HepG2 (cell line): ENCODE measurements at places on chromosomes 12 and 14.
A peak's percentile ranks its signal among the peaks of the same experiment; 100 is the strongest.

DNA sequence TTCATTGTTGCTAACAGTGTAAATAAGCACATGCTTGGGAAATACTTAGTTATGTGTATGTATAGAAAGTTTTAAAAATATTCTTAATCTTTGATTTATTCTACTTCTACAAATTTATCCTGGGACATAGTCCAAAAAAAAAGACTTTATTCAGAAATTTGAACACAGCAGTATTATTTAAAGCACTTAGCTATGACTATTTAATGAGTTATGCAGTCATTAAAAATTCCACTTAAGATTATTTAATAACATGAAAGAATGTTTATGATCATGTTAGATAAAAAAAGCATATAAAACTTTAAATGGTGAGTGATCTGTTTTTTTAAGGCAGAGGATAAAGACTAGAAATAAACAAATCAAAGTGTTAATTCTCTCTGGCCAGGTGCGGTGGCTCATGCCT, 78.3 kb downstream of the BAZ1A start:
- H3K27me3 ChIP-seq, result no peaks in the 10 kb centered on the region
- H3K27ac ChIP-seq, result no peak overlapping the region
- DNase-seq, result no peak
- H3K4me3 ChIP-seq, result no peak overlapping the region
- H3K4me1 ChIP-seq, result peaks cover 12% of the 10 kb centered on the region

GRCh38 chr12:95548056-95548538, 3.2 kb downstream of the USP44 start:
- H3K27ac ChIP-seq, result no peak overlapping the region
- no peaks in the 10 kb centered on the region for H3K27me3 ChIP-seq
- H3K36me3 ChIP-seq, result no peaks in the 10 kb centered on the region
- peak overlapping the region; percentile 37; the same call in 1 of the 2 replicates for H3K4me3 ChIP-seq
- no peak for DNase-seq

GRCh38 chr12:74021937-74022336, 515.7 kb upstream of the ATXN7L3B start:
- peak; percentile 50 for DNase-seq
- no peak overlapping the region for H3K27ac ChIP-seq
- H3K4me3 ChIP-seq, result no peak overlapping the region

GRCh38 chr14:29102996-29103395, 336.4 kb downstream of the FOXG1 start:
- H3K27ac ChIP-seq, result no peak overlapping the region
- H3K27me3 ChIP-seq, result no peaks in the 10 kb centered on the region
- no peak overlapping the region for H3K4me3 ChIP-seq
- no peaks in the 10 kb centered on the region for H3K36me3 ChIP-seq
- no peaks in the 10 kb centered on the region for H3K4me1 ChIP-seq

- H3K4me3 ChIP-seq, result no peak overlapping the region
- peaks cover 26% of the 10 kb centered on the region for H3K4me1 ChIP-seq
- H3K27ac ChIP-seq, result no peak overlapping the region
- no peak for DNase-seq
- H3K36me3 ChIP-seq, result no peaks in the 10 kb centered on the region
Measured at GRCh38 chr12:122830517-122831214, 4.6 kb upstream of the HIP1R start.

DNA sequence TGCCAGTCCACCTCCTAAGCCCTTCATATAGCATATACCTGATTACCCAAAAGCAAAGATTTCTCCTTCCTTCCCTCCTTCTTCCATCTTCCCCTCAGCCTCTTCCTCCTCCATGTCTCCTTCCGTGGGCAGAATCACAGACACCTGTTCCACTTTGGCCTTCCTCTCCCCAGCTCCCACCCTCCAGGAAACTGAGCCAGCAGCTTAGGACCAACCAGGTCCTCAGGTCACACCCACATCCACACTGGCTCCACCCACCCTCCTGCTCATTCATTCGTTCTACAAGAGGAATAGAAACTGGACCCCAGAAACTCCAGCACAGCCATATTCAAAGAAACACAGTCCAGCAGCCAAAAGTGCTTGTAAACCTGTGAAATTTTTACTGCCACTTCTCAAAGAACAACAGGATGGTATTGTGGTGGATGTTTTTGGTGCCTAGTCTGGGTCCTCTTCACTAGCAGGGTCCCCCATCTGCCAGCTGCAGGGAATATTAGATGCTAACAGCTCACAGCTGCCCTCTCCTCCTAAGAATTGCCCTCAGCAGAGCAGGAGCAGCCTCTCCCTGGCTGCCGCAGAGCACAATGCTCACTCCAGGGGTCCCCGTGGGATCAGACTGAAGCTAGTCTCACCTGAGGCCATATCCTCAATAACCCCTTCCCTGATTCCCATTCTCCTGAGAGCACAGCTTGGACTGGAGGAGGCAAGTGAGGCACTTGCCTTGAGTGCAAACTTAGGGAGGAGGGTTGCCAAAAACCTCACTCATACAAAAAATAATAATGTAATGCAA, 18.4 kb downstream of the CMKLR1 start:
- peaks cover 11% of the 10 kb centered on the region; the same call in 1 of the 3 replicates for H3K27me3 ChIP-seq
- H3K36me3 ChIP-seq, result no peaks in the 10 kb centered on the region
- H3K27ac ChIP-seq, result no peak overlapping the region
- DNase-seq, result no peak

- H3K27me3 ChIP-seq, result peaks cover 20% of the 10 kb centered on the region; the same call in 1 of the 3 replicates
- H3K36me3 ChIP-seq, result no peaks in the 10 kb centered on the region
- DNase-seq, result no peak
Measured at GRCh38 chr12:128840862-128841468, 12.3 kb upstream of the GLT1D1 start.

- H3K4me3 ChIP-seq, result no peak overlapping the region
- no peaks in the 10 kb centered on the region for H3K4me1 ChIP-seq
- H3K36me3 ChIP-seq, result no peaks in the 10 kb centered on the region; the same call in 2 of the 3 replicates
Measured at GRCh38 chr12:3141339-3142321, 64.5 kb downstream of the TSPAN9 start.

DNA sequence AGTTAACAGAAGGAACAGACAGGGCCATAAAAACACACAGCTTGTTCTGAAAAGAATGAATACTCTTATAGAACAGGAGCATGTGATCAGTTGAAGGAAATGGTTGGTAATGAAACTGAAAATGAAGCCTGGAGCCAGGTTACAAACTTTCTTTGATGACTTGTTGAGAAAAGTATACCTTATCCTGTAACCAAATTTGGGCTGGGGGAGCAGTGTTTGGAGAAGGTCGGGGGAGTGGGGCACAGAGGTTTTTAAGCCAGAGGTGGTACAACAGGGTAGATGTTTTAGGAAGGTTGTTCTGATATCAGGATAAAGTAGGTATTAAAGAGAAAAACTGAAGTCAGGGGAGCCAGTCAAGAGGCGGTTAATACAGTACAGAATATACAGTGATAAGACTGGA, 8.2 kb downstream of the GOLT1B start:
- H3K36me3 ChIP-seq, result peaks cover 6% of the 10 kb centered on the region
- DNase-seq, result no peak
- H3K27me3 ChIP-seq, result no peaks in the 10 kb centered on the region
- H3K4me3 ChIP-seq, result no peak overlapping the region
- no peaks in the 10 kb centered on the region for H3K4me1 ChIP-seq

DNA sequence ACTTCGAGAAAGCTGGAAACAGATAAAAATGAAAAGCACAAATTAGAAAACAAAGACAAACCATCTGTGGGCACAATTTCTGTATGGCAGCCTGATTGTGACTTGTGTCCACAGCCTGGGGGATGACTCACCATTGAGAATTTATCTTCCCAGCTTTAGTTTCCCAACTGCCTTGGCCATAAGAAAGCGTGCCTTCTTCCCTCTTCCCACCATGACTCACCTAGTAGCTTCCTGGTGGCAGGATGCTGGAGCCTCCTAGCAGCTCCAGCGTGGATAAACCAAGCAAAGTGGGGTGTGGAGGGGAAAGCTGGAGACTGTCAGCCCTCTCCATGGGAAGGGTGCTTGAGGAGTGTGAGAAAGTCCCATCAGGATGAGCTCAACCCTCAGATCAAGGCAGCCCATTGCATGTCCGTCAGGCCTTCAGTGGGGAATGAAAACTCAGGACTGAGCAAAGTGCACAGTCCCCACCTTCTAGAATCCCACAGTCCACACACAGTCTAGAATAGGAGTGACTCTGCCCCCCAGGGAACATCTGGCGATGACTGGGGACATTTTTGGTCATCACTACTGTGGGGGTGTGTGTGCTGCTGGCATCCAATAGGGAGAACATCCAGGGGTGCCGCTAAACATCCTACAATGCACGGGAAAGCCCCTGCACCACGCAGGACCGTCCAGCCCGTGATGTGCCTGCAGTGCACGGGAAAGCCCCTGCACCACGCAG, 22.4 kb upstream of the SERPINA6 start:
- H3K4me3 ChIP-seq, result no peak overlapping the region
- no peaks in the 10 kb centered on the region; the same call in 1 of the 2 replicates for H3K27me3 ChIP-seq
- no peaks in the 10 kb centered on the region for H3K36me3 ChIP-seq
- peak; percentile 68 for DNase-seq

GRCh38 chr12:114248527-114248926, 157.4 kb downstream of the TBX5 start:
- H3K27me3 ChIP-seq, result no peaks in the 10 kb centered on the region
- no peaks in the 10 kb centered on the region for H3K36me3 ChIP-seq
- H3K4me3 ChIP-seq, result no peak overlapping the region
- peaks cover 7% of the 10 kb centered on the region for H3K4me1 ChIP-seq
- no peak overlapping the region for H3K27ac ChIP-seq

DNA sequence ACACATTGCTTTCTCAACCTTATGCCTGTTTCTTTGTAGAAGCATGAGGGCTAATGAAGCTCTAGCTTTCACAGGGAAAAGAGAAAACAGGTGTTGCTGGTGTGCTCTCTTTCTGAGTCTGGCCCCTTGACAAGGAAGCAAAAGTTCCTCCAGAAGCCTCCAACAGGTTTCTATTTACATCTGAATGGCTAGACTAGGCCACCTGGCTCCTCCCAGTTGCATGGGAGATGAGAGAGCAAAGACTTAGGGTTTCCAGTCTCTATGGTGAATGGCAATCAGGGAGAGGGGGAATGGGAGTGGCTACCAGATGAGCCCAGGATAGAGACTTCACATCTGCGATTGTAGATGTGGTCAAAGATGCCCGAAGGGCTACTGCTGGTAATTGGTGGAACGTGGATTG, 138.1 kb upstream of the PLXNC1 start:
- no peaks in the 10 kb centered on the region for H3K27me3 ChIP-seq
- no peak overlapping the region for H3K4me3 ChIP-seq
- no peaks in the 10 kb centered on the region for H3K36me3 ChIP-seq
- no peak overlapping the region for H3K27ac ChIP-seq

GRCh38 chr14:60647837-60648248, 1.4 kb downstream of the SIX1 start:
- H3K4me3 ChIP-seq, result peak overlapping the region; percentile 77
- H3K4me1 ChIP-seq, result peaks cover 52% of the 10 kb centered on the region
- H3K27me3 ChIP-seq, result peaks cover 13% of the 10 kb centered on the region; the same call in 2 of the 3 replicates
- no peak for DNase-seq

DNA sequence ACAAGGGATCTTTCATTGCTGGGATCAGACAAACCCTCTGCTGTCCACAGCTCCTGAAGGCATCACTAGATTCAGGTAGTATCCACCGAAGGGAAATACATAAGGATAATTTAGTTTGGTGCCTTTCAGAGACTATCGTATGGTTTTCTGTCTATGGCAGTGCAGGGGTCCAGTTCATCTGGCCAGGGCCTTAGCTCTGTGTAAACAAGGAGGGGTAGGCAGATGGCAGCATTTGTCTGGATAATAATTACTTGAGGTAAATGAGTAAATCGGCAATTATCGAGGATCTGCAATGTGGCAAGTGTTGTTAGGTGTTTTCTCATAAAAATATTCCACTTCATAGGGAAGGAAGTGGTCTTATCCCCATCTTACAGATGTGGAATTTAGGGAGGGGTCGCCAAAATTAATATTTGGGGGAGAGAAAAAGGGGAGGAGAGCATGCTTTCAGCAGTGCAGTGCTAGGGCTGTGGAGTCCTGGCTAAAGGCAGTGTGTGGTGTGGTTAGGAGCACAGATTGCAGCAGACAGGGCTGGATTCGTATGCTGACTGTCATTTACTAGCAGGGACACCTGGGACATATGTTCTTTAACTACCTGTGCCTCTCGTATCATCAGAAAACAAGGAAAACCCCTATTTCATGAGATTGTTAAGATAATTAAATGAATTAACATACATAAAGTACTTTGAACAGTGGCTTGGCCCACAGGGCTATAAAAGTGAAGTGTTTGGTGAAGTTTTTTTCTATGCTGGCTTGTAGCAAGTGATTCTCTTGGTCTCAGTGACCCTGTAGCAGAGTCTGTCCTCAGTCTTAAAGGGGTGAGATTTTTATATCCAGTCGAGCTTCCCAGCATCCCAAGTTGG, 27.1 kb downstream of the RASSF8 start:
- no peak overlapping the region for H3K27ac ChIP-seq
- no peaks in the 10 kb centered on the region for H3K36me3 ChIP-seq
- H3K4me3 ChIP-seq, result no peak overlapping the region
- no peaks in the 10 kb centered on the region; the same call in 1 of the 2 replicates for H3K27me3 ChIP-seq
- DNase-seq, result no peak

- no peaks in the 10 kb centered on the region for H3K27me3 ChIP-seq
- peaks cover 58% of the 10 kb centered on the region for H3K4me1 ChIP-seq
- no peak for DNase-seq
Measured at GRCh38 chr14:21070083-21070609, at the start of gene ARHGEF40. ARHGEF40 (plus strand) TSS chr14:21070304; CDS start chr14:21070397, 93 bp downstream.

DNA sequence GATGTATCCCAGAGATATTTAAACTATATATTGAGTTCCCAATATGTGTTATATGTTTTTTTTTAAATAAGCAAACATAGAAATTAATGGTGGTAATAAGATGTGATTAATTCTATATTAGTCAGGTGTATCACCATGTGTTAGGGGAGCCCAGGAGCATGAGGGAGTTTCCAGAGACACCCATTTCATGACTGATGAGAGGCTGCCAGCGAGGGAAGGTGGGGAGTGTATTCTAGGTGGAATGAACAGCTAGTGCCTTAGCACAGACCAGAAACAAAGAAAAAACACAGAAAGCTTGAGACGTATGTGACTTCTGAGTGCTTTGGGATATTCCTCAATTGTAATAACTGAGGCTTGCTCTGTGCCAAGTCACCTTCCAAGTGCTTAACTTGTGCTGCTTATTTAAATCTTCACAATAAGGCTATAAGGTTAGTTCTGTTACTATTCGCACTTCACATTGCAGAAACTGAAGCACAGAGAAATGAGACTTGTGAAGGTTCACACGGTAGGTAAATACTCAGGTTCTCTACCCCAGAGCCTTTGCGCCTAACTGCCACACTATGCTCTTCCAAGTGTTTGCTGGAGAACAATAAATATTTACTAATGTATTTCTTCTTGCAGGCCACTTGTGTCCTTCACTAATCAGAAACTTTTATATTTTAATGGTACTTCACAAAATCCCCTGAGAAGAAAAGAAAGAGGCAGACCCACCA, 17.9 kb upstream of the MGP start:
- H3K27me3 ChIP-seq, result no peaks in the 10 kb centered on the region
- H3K4me1 ChIP-seq, result no peaks in the 10 kb centered on the region

DNA sequence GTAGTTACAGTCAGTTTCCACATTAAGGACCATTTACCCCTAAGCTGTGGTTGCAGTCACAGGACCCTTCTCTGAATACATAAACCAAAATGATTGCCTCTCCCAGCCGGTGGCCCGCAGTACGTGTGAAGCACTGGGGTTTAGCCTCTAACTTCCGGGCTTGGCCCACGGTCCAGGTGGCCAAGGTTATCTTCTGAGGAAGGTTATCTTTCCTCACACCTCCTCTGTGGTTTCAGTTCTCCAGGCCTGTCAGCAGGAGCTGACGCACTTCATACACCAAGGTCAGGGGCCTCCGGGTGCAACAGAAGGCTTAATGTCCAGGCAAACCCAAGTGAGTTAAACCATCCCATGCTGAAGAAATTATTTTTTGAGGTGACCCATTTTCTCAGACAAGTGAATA, 291.0 kb upstream of the FKBP4 start:
- no peaks in the 10 kb centered on the region for H3K4me1 ChIP-seq
- no peak for DNase-seq
- peaks cover 10% of the 10 kb centered on the region; the same call in 1 of the 2 replicates for H3K27me3 ChIP-seq
- H3K36me3 ChIP-seq, result no peaks in the 10 kb centered on the region
- no peak overlapping the region for H3K4me3 ChIP-seq
